ENCODE measurements at places on chromosomes 2 and 18. TPM values are rescaled to one million over a fixed set of nuclear protein-coding genes. Genes with fewer than 3 reads are reported as not detected.

SCG2 gene
- not detected for total RNA-seq

NT5C1B gene
- not detected for total RNA-seq

INPP5D gene
- total RNA-seq, result 498 TPM

C1QL2 gene
- not detected for total RNA-seq

MC5R gene
- not detected for total RNA-seq

BCL2L11 gene
- total RNA-seq, result 56.9 TPM

CROCC2 gene
- total RNA-seq, result not detected

SERPINB11 gene
- total RNA-seq, result not detected

VAMP8 gene
- total RNA-seq, result 116 TPM

RBM44 gene
- 5.0 TPM for total RNA-seq

COBLL1 gene
- total RNA-seq, result 0.85 TPM

CPLX4 gene
- not detected for total RNA-seq

FIGN gene
- total RNA-seq, result not detected

DUSP19 gene
- 1.0 TPM for total RNA-seq

DAPL1 gene
- total RNA-seq, result not detected

CLHC1 gene
- 6.3 TPM for total RNA-seq

ZSWIM2 gene
- total RNA-seq, result not detected

MERTK gene
- 1.2 TPM for total RNA-seq

TRIM43 gene
- not detected for total RNA-seq

G6PC2 gene
- total RNA-seq, result not detected

METTL4 gene
- total RNA-seq, result 9.1 TPM

ALLC gene
- total RNA-seq, result not detected

ZNF385B gene
- total RNA-seq, result not detected

RAMP1 gene
- total RNA-seq, result 3.9 TPM

LRRTM1 gene
- total RNA-seq, result not detected

TNFRSF11A gene
- total RNA-seq, result 8.8 TPM

IL1RL1 gene
- total RNA-seq, result 68.1 TPM

HRH4 gene
- 0.23 TPM for total RNA-seq

CCDC74B gene
- 0.25 TPM for total RNA-seq

GALNT14 gene
- 0.68 TPM for total RNA-seq
